ENCODE measurements at places on chromosomes 7 and 10. TPM values are rescaled to one million over a fixed set of nuclear protein-coding genes. Genes with fewer than 3 reads are reported as not detected.

DNA sequence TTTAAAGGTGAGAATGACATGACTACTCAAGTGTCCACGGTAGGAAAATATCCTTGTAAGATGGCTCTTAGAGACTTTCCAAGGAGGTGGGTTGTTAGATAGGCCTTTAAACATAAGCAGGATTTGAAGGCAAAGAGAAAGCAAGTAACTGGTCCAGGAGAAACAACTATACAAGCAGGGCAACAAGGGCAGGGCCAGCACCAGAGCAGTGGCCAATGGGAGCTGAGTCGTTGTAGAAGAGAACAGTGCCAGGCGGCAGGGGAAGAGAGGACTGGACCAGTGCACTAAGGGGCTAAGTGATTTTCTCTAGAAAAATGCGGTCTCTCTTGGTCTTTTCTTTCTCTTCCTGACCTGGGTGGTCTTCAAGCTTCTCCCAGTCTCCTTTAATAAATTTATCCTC is 94.9 kb downstream of the GLI3 start:
- no peaks in the 10 kb centered on the region for H3K36me3 ChIP-seq
- H3K4me3 ChIP-seq: no peak overlapping the region
- no peak for DNase-seq
- H3K27me3 ChIP-seq: no peaks in the 10 kb centered on the region
- H3K27ac ChIP-seq: no peak overlapping the region

The UPK3BL2 gene
- total RNA-seq: 2.6 TPM

DNA sequence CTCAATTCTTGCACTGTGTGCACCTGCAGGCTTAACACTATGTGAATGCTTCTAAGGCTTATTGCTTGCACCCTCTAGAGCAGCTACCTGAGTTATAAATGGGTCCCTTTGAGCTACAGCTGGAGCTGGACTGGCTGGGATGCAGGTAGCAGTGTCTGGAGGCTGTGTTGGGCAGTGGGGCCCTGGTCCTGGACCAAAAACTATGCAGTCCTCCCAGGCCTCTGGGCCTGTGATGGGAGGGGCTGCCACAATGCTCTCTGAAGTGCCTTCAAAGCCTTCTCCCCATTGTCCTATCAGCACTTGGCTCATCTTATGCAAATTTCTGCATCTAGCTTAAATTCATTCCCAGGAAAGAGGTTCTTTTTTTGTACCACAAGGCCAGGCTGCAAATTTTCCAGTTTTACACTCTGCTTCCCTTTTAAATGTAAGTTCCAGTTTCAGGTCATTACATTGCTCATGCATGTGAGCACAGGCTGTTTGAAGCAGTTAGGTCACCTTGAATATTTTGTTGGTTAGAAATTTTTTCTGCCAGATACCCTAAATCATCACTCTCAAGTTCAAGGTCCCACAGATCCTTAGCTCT is 26.0 kb downstream of the KBTBD2 start:
- no peaks in the 10 kb centered on the region for H3K27me3 ChIP-seq
- no peak overlapping the region for H3K27ac ChIP-seq
- no peak overlapping the region for H3K4me3 ChIP-seq

GRCh38 chr7:50856231-50856630 is 73.5 kb upstream of the GRB10 start:
- no peaks in the 10 kb centered on the region for H3K36me3 ChIP-seq
- H3K4me3 ChIP-seq: no peak overlapping the region
- no peak overlapping the region for H3K27ac ChIP-seq
- DNase-seq: no peak

The TFR2 gene
- 0.59 TPM for total RNA-seq
